ENCODE measurements at places on chromosomes 11 and 22.

DNA sequence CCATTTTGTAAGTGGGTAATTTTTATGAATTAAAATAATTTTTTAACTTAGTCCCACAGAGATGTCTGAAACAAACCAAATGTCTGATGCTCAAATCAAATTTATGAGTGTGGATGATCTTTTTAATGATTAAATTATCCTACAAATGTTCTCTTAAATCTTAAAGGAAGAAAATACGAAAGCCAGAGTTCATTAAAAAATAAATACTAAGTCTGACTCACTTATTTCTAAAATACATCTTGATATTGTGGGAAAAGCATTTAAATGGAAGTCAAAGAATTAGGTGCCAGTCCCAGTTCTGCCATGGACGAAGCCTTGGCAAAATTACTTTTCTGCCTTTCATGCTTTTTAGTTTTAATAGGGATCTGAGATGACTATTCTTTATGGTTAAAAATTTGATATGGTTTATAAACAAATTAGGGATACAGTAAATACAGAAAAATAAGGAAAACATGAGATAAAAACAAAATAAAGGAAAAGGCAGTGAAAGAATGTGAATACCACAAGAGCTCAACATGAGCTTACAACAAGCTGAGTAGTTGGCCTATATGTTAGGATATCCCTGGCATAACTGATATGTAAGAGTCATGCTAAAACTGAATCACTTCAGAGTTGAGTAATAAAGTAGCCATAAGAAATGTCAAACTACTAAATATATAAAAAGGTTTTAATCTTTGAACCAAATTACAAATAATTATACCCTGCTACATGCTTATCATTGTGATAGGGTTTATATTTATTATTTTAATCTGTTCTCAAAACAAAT lies 9.2 kb downstream of the CCDC34 start:
- no peak for DNase-seq

DNA sequence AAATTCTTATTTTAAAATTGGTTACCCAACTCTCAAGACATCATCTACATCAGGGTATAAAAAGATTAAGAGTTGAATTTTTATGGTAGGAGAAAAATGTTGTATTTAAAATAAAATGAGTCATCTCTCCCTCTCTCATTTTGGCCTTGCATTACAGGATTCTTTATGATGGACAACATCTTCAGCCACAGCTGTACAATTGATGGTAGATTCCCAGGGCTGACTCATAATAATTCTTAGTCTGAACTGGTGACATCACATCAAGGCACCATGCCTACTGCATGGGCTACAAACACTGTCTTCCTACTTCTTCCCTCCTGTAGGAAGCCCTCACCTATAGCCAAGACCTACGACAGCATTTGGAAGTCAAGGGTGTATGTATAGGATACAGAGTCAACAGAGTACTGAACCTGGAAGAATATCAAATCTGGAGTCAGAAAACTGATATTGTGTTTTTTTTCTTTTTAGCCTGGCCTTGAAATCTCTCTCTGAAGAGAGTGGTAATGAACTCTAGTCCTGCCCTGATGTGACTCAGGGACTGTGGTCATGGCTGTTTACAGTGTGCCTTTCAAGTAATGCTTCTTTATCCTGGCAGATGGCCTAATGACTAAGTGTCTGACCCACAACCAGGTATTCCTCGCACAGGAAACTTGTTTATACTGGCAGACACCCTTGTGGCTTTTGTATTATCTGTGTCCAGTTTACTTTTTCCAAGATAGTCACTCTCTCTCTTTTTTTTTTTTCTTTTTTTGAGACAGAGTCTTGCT lies 32.5 kb downstream of the MRGPRX2 start:
- no peak for DNase-seq

- DNase-seq: peak; percentile 57
These were observed at the start of gene SAC3D1 for GRCh38 chr11:65040847-65041622. Gene SAC3D1, plus strand, starts transcription at chr11:65041210. Its CDS starts 83 bp downstream, at chr11:65041293.

GRCh38 chr22:31626427-31627150 lies 35.4 kb downstream of the PISD start:
- DNase-seq: no peak

DNA sequence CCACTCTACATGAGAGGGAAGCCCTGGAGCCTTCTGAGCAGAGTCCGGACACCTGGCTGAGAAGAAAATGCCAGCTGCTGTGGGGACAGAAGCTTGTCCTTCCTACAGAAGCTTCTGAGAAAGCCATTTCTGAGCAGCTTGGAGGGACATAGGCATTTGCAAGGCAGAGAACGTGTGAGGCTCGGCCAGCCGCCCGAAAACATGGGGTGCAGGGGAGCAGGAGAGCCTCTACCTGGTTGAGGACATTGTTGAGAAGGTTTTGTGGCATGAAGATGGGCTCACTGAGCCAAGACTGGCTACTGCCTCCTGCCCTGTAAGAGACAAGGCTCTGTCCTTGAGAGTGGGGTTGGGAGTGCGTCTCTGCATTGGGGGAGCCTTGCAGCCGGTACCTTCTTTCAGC lies 25.3 kb downstream of the SAMM50 start:
- DNase-seq: no peak

Data from stimulated activated CD4-positive, alpha-beta T cell treated with anti-CD3 and anti-CD28 coated beads, Interleukin-1b, Interleukin-23, amount 100 ng/mL, for 1 hour (primary cell).